Naive thymus-derived CD8-positive, alpha-beta T cell (primary cell): ENCODE measurements at places on chromosomes 1 and 21. TPM values are rescaled to one million over a fixed set of nuclear protein-coding genes. Genes with fewer than 3 reads are reported as not detected.
A peak's percentile ranks its signal among the peaks of the same experiment; 100 is the strongest.

DNA sequence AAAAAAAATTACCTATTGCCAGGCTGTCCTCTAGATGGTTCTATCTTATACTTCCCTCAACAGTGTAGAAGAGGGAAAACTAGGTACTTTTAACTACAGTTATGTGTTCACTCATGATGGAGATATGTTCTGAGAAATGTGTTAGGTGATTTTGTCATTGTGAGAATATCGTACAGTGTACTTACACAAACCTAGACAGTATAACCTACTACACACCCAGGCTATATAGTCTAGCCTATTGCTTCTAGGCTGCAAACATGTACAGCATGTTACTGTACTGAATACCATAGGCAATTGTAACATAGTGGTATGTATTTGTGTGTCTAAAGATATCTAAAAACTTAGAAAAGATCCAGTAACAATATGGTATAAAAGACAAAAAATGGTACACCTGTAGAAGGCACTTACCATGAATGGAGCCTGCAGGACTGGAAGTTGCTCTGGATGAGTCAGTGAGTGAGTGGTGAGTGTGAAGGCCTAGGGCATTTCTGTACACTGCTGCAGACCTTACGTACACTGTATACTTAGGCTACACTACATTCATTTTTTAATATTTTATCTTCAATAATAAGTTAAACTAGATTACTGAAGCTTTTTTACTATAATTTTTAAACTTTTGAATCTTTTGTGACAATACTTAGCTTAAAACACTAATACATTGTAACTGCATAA lies 13.2 kb downstream of the MGST3 start:
- no peaks in the 10 kb centered on the region for H3K27me3 ChIP-seq
- no peak for DNase-seq
- H3K27ac ChIP-seq, result no peak overlapping the region
- H3K4me3 ChIP-seq, result no peak overlapping the region

DNA sequence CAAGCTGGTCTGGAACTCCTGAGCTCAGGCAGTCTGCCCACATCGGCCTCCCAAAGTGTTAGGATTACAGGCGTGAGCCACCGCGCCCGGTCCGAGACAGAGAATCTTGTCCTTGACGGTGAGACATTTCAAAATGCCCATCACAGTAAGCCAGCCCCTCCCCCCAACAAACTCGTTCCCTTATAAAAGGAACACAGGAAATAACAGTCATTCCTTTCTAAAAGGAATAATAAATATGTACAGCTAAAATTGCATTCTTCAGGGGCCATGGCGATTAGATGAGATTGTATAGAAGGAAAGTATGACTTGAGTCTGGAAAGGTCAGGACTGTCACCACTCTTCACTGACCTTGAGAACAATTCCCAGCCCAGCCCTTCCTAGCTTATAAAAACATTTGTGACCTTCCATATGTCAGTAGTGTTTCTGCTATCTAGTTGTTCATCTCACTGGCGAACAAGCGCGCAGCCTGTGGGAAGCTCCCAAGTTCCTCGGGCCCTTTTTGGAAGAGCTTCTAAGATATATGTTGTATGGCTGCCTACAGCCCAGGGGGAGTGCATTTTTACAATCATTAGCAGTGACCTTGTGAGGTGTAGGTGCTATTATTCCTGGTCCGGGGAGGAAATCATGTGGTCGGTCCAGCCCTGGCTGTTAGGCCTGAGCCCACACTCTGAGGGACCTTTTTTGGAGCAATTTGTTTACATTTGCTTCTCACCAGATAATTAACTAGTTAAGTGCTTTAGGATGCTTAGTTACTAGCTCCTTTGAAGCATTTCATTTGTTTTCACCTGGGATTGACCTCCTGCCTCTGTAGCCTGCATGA lies 8.7 kb downstream of the SZRD1 start:
- H3K4me1 ChIP-seq, result peaks cover 42% of the 10 kb centered on the region
- H3K27me3 ChIP-seq, result no peaks in the 10 kb centered on the region
- H3K4me3 ChIP-seq, result peak overlapping the region; percentile 7
- DNase-seq, result no peak
- no peaks in the 10 kb centered on the region for H3K36me3 ChIP-seq
- H3K27ac ChIP-seq, result no peak overlapping the region

DNA sequence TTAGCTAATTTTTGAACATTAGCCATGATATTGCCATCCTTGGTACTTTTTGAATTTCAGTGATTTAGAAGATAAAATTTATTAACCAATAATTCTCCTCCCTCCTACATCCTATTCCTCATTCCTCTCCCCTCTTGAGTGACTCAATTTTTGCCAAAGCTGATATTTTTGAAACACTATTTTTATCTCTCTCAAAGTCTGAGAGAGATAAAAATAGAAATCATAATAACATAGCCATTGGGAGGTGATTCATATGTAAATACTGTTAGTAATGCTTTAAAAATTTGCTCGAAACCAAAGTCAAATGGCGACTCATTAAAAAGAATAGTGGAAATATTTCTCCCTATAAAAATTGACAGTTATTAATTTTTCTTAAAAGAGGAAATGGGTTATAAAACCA lies 97.4 kb downstream of the PATJ start:
- DNase-seq, result no peak
- H3K36me3 ChIP-seq, result peaks cover 2% of the 10 kb centered on the region
- peaks cover 6% of the 10 kb centered on the region for H3K4me1 ChIP-seq
- no peaks in the 10 kb centered on the region for H3K27me3 ChIP-seq
- no peak overlapping the region for H3K27ac ChIP-seq
- no peak overlapping the region for H3K4me3 ChIP-seq

DNA sequence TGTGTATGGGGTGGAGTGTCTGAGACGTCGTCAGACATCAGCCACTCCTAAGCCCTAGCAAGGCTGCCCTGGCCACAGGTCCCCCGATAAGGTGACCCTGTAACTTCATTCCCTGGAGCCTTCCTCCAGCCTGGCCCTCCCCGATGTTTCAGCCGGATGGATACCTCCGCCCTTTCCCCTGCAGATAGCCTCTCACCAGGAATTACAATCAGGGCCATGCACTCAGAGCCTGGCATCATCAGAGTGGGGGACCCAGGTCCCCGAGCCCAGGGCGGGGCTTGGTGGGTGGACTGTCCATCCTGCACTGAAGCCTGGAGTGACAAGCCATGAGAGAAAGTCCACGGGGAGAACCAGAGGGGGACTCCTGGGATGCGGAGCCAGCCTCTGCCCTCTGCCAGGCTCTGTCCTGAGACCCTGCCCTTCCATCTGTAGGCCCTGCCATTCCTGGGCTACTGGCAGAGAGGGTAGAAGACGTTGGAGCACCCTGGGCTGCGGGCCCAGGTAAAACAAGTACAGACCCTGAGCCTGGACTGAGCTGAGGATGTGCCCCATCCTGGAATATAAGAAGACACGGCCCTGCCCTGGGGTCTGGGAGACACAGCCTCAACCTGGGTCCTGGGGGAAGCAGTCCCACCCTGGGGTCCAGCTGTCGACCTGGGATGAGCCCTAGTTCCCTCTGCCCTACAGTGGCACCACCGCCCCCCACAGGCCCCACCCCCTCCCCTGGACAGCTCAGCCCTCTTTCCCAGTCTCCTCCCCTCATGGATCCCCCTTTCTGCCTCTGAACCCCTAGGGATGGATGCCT lies 16.8 kb upstream of the ARF1 start:
- peaks cover 7% of the 10 kb centered on the region for H3K27me3 ChIP-seq
- H3K4me3 ChIP-seq, result no peak overlapping the region
- no peaks in the 10 kb centered on the region for H3K36me3 ChIP-seq
- peaks cover 7% of the 10 kb centered on the region for H3K4me1 ChIP-seq
- DNase-seq, result no peak

GRCh38 chr1:1429671-1430073 lies 5.8 kb upstream of the VWA1 start:
- peaks cover 4% of the 10 kb centered on the region for H3K36me3 ChIP-seq
- H3K27ac ChIP-seq, result no peak overlapping the region
- no peak for DNase-seq
- H3K27me3 ChIP-seq, result peaks cover 41% of the 10 kb centered on the region

Gene ZNF683
- 0.42 TPM for polyA plus RNA-seq

Gene NUP210L
- not detected for polyA plus RNA-seq

- DNase-seq, result no peak
- H3K4me3 ChIP-seq, result no peak overlapping the region
- no peaks in the 10 kb centered on the region for H3K4me1 ChIP-seq
Observed at GRCh38 chr1:85611856-85612255, 31.3 kb downstream of the CCN1 start.

Gene HS2ST1
- polyA plus RNA-seq, result 7.1 TPM

GRCh38 chr1:239833723-239834122 lies 258.0 kb upstream of the FMN2 start:
- DNase-seq, result no peak
- no peak overlapping the region for H3K4me3 ChIP-seq
- H3K36me3 ChIP-seq, result no peaks in the 10 kb centered on the region
- H3K27me3 ChIP-seq, result no peaks in the 10 kb centered on the region
- peaks cover 5% of the 10 kb centered on the region for H3K4me1 ChIP-seq

DNA sequence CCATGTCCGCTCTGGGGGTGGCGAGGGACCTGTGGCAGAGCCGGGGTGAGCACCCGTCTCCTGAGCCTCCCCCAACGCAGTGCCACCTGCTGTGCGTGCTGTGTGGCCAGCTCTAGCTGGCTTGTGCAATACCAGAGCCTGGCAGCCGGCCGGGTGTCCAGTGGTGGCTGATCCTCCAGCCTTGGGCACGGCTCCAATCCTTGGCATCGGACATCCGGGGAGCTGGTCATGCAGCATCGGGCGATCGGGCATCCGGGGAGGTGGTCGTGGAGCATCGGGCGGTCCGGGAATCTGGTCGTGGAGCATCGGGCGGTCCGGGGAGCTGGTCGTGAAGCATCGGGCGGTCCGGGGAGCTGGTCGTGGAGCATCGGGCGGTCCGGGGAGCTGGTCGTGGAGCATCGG lies 8.1 kb downstream of the SLX9 start:
- peaks cover 26% of the 10 kb centered on the region for H3K36me3 ChIP-seq
- H3K27ac ChIP-seq, result no peak overlapping the region
- no peak overlapping the region for H3K4me3 ChIP-seq
- peaks cover 41% of the 10 kb centered on the region for H3K4me1 ChIP-seq
- H3K27me3 ChIP-seq, result no peaks in the 10 kb centered on the region
- no peak for DNase-seq

DNA sequence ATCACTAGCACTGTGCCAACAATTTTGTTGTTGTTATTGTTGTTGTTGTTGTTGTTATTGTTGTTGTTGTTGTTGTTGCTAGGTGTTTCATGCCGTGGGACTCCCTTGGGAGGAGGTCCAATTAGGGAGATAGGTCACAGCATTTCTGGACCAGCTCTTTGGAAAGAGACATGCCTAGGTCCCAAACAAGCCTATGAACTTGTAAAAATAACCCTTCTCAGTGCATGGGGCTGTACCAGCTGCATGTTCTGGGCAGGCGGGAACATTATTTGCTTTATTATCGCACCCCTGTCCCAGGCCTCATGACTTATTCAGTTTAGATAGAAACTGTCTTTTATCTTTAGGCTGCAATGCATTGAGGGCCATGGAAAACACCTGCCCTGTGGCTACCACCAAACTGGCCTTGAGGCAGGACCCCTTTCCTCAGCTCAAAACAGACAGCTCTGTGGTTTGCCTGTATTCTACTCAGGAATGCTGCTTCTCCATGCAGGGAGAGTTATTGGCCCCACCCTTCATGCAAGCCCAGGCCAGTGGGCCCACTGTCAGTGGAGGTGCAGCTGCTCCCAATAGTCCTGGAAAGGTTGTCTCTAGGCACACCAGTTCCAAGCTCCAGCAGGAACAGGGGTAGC lies 386.5 kb upstream of the BRINP3 start:
- H3K4me1 ChIP-seq, result no peaks in the 10 kb centered on the region
- no peak for DNase-seq
- H3K4me3 ChIP-seq, result no peak overlapping the region
- H3K36me3 ChIP-seq, result no peaks in the 10 kb centered on the region
- H3K27ac ChIP-seq, result no peak overlapping the region
